ENCODE measurements at places on chromosomes 1 and 21. TPM values are rescaled to one million over a fixed set of nuclear protein-coding genes. Genes with fewer than 3 reads are reported as not detected.

GRCh38 chr21:36799869-36800268 is 101.0 kb downstream of the SIM2 start:
- H3K36me3 ChIP-seq = peaks cover 25% of the 10 kb centered on the region
- DNase-seq = no peak
- no peaks in the 10 kb centered on the region for H3K27me3 ChIP-seq
- H3K27ac ChIP-seq = no peak overlapping the region

GRCh38 chr1:20431176-20431460 is 54.9 kb downstream of the CAMK2N1 start:
- H3K4me3 ChIP-seq = no peak overlapping the region
- H3K27me3 ChIP-seq = peaks cover 33% of the 10 kb centered on the region
- DNase-seq = no peak
- H3K4me1 ChIP-seq = peaks cover 1% of the 10 kb centered on the region
- no peaks in the 10 kb centered on the region for H3K36me3 ChIP-seq

DNA sequence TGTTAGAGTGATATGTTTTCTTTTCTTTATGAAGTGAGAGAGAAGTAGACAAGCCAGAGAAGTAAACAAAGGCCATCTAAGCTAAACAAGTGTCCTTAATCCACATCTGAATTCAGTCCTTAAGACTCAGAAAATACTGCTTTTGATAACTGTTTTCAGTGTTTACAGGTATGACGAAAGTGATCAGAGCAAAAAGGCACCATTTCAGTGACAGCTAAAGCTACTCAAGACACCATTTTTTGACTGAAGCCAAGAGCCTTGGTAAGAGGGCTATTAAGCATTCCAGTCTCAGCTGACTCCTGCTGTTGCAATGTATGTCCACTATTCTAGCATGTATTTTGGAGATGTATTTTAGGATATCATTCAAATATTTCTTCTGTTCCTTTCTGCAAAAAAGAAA is 4.1 kb downstream of the KMO start:
- H3K4me1 ChIP-seq = peaks cover 74% of the 10 kb centered on the region
- H3K36me3 ChIP-seq = peaks cover 51% of the 10 kb centered on the region
- H3K27ac ChIP-seq = peak overlapping the region; percentile 84

GRCh38 chr1:182965096-182965495 is 12.1 kb upstream of the SHCBP1L start:
- no peaks in the 10 kb centered on the region for H3K36me3 ChIP-seq
- peaks cover 4% of the 10 kb centered on the region for H3K27me3 ChIP-seq
- no peak for DNase-seq
- peaks cover 8% of the 10 kb centered on the region for H3K4me1 ChIP-seq
- H3K4me3 ChIP-seq = no peak overlapping the region

DNA sequence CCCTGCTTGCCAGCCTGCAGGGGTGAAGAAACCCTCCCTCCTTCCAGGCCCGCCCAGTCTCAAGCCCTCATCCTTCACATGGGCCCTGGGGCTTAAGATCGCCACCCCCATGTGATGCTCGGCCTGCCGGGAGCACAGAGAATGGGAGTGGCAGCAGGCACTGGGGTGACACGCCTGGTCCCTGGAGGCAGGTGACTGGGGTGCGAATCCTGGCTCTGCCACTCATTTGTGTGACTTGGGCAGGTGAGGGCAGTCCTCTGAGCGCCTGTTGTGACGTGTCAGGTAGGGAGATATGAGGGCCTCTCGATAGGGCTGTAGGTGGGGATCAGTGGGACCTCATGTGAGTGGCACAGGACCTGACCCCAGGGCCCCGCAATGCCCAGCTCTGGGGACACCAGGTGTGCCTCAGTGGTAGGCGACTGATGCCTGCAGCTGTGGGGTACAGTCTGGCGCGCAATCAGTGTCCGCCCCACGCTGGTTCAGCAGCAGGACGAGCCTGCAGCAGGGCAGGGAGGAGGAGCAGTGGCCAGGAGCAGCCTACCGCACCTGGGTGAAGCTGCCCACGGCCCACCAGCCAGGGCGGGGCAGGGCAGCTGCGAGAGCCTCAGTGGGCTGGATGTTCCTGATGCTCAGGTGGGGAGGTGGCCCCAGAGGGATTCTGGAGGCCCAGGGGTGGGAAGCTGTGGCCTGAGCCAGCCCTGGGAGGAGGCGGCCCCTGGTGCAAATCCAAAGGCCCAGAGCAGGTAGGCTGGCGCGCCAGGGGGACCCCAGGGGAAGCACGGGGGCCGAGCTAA is 6.2 kb downstream of the SH2D5 start:
- no peak overlapping the region for H3K4me3 ChIP-seq
- DNase-seq = no peak
- H3K36me3 ChIP-seq = no peaks in the 10 kb centered on the region
- H3K27ac ChIP-seq = no peak overlapping the region

- no peak overlapping the region for H3K4me3 ChIP-seq
- H3K27ac ChIP-seq = no peak overlapping the region
- H3K27me3 ChIP-seq = no peaks in the 10 kb centered on the region
- H3K4me1 ChIP-seq = no peaks in the 10 kb centered on the region
- no peak for DNase-seq
These were observed 64.3 kb upstream of the TTC34 start for GRCh38 chr1:2865571-2866421.

DNA sequence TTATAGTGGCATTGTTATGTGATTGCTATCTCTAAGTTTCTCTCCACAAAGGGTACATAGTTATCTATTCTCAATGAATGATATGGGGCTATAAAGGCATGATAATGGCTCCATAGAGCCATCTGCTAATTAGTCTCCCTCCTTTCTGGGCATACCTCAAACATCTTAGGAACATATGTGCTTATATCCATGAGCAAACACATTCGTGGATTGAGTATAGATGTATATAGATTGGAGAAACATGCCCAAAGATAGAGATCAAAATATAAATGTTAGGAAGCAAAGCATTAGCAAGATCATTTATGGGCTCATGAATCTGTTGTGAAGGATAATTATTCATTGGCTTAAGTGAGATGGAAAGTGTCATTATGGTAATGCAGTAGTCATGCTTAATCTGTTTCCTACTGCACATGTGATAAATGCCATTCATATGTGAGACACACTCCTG is 155.8 kb upstream of the UBE2U start:
- no peak overlapping the region for H3K4me3 ChIP-seq
- H3K27ac ChIP-seq = no peak overlapping the region
- peaks cover 4% of the 10 kb centered on the region for H3K27me3 ChIP-seq
- H3K36me3 ChIP-seq = no peaks in the 10 kb centered on the region

DNA sequence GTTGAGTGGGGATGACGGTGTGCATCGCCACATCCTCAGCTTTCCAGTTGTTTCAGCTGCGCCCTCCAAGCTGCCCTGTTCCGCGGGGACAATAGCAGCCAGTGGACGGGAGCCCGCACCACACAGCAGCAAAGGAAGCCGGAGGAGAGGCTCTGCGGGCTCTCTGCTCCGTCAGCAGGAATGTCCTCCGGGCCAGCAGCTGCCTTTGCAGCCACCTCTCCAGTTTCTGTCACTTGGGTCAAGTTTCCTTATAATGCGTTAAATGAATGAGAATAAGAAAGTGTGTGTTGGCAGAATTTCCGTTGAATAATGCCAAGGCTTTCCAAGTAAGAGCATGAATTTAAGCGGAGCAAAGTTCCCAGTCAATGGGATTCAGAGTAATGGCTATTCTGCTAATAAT is 263.3 kb downstream of the KIF26B start:
- H3K27me3 ChIP-seq = peaks cover 7% of the 10 kb centered on the region
- no peak overlapping the region for H3K4me3 ChIP-seq
- no peak overlapping the region for H3K27ac ChIP-seq

DNA sequence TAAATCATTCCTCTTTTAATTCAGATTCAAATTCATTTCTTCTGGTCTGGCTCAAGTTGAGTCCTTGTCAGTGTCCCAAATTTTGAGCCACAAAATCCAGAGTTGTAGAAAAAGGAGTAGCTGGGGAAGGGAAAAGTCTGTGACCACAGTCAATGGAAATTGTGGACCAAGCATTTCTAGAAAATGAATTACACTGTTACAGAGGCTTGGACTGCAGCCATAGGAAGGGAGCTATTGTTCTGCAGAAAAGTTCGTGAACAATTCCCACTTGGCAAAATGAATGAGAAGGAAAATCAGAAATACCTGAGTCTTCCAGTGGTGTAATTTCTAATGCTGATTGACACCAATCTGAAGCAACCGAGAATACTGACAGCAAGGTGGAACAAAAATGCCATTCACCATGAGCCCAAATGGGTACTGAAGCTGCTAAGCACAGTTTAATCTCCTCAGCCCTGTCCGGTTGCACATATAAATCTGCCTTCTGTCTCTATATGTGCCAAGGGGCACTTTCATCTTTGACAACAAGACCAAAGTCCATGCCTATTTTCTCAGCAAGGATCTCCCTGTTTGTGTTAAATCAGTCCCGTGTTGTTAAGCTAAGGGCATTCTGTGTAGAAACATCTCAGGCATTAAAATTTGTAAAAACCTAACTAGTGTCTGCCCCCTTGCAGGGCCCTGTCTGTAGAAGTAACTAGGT is 51.3 kb downstream of the TEX35 start:
- H3K4me1 ChIP-seq = peaks cover 79% of the 10 kb centered on the region
- H3K36me3 ChIP-seq = peaks cover 31% of the 10 kb centered on the region
- no peaks in the 10 kb centered on the region for H3K27me3 ChIP-seq
- H3K4me3 ChIP-seq = no peak overlapping the region
- DNase-seq = no peak

Gene RGS8
- not detected for total RNA-seq

Gene CYP4Z1
- not detected for total RNA-seq

Gene FMO5
- total RNA-seq = 1.5 TPM
